Islet precursor cell (in vitro differentiated cells): ENCODE measurements at places on chromosomes 1 and 21.

- no peak for DNase-seq
Measured at GRCh38 chr1:116164150-116164549, 53.0 kb downstream of the MAB21L3 start.

- DNase-seq = peak; percentile 20
Measured at GRCh38 chr1:48016515-48016914, 19.3 kb upstream of the TRABD2B start.

- no peak for DNase-seq
Measured at GRCh38 chr1:167808104-167808503, 86.3 kb downstream of the MPZL1 start.

GRCh38 chr1:17662296-17662695 lies 92.8 kb upstream of the ACTL8 start:
- no peak for DNase-seq

DNA sequence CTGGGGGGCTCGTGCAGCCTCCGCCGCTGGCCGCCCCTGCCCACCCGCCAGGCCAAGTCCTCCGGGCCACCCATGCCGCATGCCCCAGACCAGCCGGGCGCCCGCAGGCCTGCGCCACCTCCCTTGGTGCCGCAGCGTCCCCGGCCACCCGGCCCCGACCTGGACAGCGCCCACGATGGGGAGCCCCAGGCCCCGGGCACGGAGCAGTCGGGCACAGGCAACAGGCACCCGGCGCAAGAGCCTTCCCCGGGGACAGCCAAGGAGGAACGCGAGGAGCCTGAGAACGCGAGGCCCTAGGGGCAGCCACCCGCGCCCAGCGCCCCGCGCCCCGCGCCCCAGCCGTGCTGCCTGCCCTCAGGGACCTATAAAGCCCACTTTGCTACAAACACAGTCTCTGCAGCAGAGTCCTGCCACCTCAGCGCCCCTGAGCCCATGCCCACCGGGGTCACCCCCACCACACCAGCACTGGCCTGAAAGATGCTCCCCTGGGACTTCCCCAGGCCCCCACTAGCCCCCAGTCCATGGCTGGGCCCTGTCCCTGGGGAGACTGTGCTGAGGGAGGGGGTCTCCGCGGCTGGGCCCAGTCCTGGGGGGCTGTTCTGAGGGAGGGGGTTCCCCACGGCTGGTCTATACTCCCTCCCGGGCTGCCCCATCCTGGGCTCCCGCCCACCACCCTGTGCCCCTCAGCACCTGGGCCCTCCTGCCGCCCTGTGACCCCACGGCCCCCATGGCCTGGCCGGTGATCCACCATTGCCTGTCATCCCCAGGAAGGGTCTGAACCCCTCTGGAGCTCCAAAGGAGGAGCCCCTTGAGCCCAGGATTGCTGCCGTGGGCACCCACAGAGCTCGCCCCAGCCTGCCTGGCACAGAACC lies 8.6 kb downstream of the TNFRSF18 start:
- DNase-seq = no peak

DNA sequence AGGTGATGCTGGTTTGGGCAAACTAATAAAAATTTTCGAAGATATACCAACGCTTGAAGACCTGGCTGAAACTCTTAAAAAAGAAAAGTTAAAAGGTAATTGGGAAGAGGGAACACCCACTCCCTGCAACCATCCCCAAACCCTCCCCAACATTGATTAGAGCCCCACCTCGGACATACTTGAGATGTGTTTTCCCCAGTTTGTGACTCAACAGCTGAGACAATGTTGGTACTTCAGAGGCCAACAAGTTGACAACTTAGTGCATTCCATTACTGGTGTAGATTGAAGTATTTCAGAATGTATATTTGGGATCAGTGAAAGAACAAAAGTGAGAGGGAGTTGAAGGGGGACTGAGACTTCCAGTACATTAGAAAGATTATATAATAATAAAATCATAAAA lies 5.1 kb downstream of the IFI16 start:
- no peak for DNase-seq

GRCh38 chr1:1163538-1164070 lies 10.1 kb upstream of the TTLL10 start:
- DNase-seq = no peak

- DNase-seq = no peak
Measured at GRCh38 chr1:226436855-226437491, 29.1 kb upstream of the PARP1 start.

- no peak for DNase-seq
Measured at GRCh38 chr21:40847951-40848350, 993 bp upstream of the DSCAM start.

DNA sequence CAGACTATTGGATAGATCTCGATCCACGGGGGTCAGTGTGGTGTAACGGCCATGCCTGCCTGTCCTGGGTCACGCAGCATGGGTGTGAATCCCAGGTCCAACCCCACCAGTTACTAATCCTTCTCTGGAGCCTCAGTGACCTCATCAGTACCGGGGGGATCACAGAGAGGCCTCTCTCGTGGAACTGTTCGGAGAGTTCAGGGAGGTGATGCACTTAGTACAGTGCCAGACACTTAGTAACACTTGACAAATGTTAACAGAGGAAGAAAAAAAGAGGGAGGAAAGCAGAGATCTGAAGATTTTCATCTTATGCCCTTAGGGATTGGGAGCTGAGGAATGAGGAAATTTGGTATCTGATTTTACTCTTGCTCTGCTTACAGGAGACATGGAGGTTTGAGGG lies 2.9 kb downstream of the ABCA4 start:
- peak; percentile 92 for DNase-seq

DNA sequence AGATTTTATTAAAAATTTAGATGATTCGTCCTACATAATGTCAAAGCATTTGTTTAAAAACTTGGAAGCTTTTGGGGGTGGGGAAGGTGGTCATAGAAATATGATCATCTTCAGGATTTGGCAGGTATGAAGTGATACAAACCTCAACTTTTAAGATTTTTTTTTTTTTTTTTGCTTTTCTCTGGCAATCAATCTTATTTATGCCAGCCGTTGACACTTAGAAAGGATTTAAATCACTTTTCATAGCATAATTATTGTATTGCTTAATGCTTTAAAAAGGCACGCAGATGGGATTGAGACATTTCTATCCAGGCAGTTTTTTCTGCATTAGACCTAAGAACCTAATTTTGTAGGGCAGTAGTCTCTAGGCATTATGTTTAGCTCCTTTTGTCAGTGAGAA lies 19.7 kb downstream of the MRPS6 start:
- no peak for DNase-seq

DNA sequence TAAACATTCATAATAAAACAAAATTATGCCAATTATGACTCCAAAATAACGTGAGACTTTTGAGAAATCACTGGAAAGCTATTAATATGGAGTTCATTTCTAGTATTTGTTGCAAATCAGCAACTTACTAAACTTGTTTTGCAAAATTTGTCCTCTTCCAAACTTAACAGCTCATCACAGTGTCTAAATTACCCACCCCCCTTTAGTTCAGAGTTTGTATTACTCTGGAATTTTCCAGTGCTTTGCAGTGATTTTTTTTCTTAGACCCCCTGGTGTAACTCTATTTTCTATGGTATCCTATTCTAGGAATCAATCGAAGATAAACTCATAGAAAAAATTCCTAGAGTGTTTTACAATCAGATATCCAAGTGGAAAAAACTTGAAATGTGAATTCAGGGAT lies 72.4 kb upstream of the CACHD1 start:
- DNase-seq = no peak
